ENCODE measurements at places on chromosomes 1 and 21.
A peak's percentile ranks its signal among the peaks of the same experiment; 100 is the strongest.

DNA sequence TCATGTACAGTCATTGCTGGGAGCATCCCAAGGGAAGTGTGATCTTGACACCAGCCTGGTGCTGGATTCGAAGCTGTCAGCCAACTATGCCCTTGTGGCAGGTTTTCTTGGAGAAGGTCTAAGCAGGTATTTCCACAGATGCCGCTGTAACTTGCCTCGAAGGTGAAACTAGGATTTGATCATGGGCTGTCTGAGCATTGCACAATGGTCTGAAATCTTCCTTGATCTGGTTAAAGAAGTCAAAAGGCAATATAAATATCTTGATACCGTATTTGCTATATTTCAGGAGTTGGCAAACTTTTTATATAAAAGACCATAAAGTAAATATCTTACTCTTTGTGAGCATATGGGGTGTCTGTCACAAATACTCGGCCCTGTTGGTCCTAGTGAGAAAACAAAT is 206.8 kb downstream of the LYPLAL1 start:
- DNase-seq = no peak

DNA sequence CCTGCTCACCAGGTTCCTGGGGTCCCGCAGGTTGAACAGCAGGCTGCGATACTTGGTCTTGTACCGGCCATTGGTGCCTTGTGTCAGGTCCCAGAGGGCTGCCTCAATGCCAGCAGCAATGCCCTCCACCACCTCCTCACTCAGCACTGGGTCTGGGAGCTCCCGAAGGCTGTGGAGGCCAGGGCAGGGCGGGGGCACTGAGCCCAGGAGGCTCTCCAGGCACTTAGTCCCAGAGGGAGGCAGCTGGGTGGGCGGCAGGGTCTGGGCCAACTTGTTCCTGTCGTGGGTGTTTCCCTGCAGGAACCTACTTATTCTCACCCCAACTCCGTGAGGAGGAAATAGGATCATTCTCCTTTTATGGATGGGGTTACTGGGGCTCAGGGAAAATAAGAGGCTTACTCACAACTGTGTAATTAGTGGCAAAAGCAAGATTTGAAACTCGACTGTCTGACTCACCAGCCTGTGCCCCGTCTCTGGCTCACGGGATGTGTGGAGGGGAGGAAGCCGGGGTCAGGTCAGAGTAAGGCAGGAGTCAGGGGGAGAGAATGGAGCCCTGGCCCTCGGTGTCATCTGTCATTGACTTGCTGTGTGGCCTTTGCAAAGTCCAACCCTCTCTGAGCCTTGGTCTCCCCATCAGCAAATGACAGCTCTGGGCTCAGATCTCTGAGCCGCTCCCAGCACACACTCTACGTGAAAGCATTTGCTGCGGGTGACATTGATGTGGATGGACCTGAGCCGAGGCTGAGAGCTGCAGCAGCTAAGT is 17.2 kb downstream of the SPOCD1 start:
- DNase-seq = no peak

GRCh38 chr1:17192394-17193221 is 12.3 kb upstream of the PADI1 start:
- no peak for DNase-seq

DNA sequence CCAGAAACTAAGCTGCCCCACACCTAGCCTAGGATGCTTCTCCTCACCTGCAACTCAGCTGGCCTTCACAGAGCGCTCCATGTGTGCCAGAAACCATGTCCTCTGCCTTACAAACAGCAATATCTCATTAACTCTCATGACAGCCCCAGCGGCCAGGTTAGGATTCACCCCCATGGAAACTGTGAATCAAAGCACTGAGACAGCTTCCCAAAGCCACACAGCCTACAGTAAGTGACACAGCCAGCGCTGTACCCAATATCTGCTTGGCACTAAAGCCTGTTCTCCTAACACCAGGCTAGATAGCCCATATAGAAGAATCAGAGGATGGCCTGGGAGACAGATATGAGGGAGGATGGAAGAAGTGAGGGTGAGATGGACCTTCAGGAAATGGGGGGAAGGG is 13.5 kb downstream of the KCNN3 start:
- DNase-seq = no peak

DNA sequence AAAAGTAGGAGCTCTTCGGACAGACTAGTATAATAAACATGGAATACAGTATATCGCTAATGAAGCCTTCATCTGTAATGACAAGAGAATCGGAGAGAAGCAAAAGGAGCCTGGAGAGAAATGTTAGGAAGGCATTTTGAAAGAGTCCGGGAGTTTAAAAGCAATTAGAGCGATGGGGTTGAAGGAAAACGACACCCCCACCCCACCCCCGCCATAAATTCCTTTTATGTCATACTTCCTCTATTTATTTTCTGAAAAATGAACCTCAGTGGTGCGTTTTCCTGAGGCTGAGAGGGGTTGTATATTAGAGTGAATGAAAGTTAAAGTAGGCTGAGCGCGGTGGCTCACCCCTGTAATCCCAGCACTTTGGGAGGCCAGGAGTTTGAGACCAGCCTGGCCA is 635 bp upstream of the APH1A start:
- no peak for DNase-seq

DNA sequence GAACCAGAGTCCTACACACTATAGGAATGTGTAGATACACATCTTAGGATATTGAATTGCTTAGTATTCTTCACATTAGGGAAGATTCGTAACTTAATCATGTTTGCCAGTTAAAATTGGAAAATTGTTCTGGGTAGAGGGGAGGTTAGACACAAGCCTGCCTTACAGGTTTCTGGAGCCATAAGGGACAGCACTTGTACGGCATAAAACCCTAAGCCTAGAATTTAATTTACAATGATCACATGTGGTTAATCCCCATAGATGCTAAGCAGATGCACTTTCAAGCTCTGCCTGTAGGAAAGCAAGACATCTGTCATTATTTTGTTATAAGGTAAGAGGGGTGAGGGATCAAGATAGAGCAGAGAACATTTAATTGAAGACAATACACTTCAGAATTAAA is 820.7 kb downstream of the NCAM2 start:
- peak; percentile 97 for DNase-seq

GRCh38 chr1:181514298-181515290 is 31.3 kb downstream of the CACNA1E start:
- no peak for DNase-seq

DNA sequence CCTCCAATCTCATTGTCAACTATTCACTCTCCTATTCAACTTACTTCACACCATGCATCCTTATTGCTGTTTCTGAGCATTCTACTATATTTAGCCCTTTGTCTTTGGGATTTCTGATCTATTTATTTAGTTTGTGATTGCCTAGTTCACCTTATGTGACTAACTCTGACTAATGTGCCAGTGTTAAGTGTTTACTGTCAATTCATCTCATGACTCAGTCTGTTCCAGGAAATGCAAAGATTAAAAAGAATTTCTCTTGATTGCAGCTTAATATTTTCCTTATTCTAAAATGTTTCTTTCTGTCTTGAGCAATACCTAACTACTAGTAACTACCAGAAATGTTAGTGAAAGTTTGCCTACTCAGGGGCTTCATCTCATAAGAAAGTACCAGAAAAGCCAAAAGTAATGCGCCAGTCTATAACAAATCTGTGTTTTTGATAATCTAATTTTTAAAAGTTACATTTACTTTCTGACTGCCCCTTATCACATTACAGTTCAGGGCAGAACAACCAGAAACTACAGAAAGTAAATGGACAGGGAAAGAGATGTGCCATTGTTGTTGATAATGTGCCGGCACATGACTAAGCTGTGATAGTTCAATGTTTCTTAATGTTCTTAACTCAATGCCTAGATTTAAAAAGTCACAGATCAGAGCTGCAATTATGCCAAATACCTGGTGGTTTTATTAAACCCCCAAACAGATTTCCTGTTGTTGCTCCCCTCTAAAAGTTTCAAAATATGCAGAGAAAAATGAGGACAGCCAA is 556.5 kb downstream of the PTBP2 start:
- DNase-seq = no peak

GRCh38 chr1:204756811-204757210 is 71.3 kb upstream of the LRRN2 start:
- DNase-seq = no peak

GRCh38 chr1:59367301-59368007 is 70.6 kb downstream of the FGGY start:
- no peak for DNase-seq

DNA sequence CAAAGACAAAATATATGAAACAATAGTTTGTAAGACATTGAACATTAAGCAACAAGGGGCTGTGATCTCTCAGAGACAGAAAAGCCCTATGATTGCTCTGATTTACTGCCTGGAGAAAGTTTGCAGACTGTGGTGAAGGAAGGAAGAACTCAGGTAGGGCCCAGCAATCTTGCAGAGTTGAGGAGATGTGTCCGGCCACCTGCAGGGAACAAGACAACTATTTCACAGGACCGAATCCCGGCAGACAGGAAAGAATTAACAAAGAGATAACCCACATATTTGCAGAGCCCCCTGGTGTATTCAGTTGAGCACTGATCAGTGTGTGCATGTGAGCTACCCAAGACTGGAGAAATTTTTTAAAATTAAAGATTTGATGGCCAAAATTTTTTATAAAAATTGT is 58.3 kb upstream of the FMN2 start:
- DNase-seq = no peak

DNA sequence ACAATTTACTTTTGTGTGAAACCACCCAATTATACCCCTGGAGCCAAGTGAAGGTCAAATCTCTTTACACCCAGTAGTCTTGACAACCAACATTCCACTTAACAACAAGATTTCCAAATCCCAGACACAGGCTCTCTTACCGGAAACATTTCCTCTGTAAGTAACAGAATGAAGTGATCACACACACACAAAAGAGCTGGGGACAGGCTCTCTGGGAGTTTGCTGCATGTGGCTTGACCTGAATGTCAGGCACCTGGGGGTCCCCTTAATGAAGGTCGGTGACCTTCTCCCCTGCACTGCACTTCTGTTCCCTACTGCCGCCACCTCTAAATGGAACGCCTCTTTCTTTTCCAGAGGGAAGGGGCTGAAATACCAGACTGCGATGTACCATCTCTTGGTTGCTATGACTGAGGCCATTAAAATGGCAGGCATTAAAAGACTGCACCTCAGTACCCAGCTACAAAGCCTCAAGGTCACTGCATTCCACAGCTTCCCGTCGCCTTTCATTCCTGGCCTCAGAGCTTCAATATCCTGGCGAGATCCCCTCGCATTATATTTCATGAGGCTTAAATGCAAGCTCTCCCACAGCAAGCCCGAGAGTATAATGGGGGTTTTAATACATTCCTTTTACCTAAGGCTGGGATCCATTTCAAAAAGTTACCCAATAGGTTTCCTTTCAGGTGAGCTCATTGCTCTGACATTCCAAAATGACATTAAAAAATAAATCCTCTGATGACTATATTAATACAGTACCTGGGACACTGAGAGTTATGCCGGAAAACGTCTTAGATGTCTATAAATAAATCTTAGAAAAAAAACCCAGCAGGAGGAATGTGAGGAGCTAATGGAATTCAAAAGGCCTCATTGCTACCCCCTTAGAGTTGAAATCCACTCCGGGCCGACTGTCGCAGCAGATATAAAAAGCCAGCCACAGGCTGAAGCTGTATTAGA is 90.9 kb upstream of the DIRAS3 start:
- DNase-seq = no peak

GRCh38 chr1:47184090-47184821 is 5.6 kb downstream of the PDZK1IP1 start:
- no peak for DNase-seq

GRCh38 chr21:42570841-42571387 is 57.3 kb downstream of the SLC37A1 start:
- DNase-seq = peak; percentile 25

GRCh38 chr1:155173478-155174323 is at the start of gene TRIM46:
Gene TRIM46, plus strand, starts transcription at chr1:155173849. Its CDS starts 118 bp downstream, at chr1:155173967.
- DNase-seq = peak; percentile 76

- DNase-seq = peak; percentile 30
Measured at GRCh38 chr1:3564921-3565831, 46.1 kb downstream of the MEGF6 start.

GRCh38 chr1:213357403-213357802 is 306.4 kb downstream of the RPS6KC1 start:
- DNase-seq = no peak

- peak; percentile 87 for DNase-seq
Measured at GRCh38 chr21:38048167-38048566, 131.9 kb upstream of the KCNJ6 start.

DNA sequence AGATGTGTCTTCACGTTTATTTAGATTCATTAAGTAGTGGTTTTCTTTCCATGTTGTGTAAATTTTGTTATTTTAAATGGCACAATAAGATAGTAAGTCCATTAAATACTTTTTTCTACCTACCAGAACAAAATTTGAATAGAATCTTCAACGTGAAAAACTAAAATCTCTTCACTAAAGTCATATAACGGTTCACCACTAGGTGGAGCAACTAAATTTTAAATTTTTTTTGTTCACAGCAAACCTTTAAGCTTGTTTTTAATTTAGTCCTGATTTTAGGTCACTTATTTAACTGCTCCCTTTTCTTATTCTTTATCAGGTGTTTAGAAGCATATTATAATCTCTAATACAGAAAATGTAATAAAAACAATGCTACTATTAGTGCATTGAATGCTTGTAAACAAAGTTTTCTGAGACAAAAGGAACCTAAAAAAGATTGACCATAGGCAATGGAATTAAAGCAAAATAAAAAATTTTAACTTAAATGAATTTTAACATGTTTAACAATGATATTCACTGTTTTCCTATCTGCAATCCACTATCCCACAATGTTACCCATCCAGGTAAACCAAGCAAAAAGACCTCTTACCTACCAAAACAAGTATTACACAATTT is 28.3 kb upstream of the PKN2 start:
- DNase-seq = no peak

DNA sequence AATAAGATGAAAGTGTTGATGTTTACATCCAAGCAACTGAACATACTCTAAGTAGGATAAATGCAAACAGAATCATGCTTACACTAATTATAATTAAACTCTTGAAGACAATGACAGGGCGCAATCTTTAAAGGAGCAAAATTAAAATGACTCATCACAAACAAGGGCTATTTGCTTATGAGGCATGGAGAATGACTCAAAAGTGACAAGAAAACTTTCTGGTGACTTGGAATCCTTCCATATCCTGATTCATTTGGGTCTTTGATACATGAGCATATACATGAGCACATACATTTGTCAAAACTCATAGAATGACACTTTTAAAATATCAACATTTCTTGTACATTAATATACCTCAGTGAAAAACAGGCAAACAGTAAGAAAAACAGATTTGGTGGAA is 1632.3 kb downstream of the KCNT2 start:
- DNase-seq = no peak

- DNase-seq = no peak
Measured at GRCh38 chr21:29195981-29196669, 65.7 kb downstream of the MAP3K7CL start.

Data from NCI-H524 (cell line).